Astrocyte (in vitro differentiated cells and primary cell): ENCODE measurements at places on chromosomes 2 and 18.
A peak's percentile ranks its signal among the peaks of the same experiment; 100 is the strongest.

- peak; percentile 79 for DNase-seq
Observed at GRCh38 chr2:159073256-159073655, 104.8 kb downstream of the TANC1 start.

DNA sequence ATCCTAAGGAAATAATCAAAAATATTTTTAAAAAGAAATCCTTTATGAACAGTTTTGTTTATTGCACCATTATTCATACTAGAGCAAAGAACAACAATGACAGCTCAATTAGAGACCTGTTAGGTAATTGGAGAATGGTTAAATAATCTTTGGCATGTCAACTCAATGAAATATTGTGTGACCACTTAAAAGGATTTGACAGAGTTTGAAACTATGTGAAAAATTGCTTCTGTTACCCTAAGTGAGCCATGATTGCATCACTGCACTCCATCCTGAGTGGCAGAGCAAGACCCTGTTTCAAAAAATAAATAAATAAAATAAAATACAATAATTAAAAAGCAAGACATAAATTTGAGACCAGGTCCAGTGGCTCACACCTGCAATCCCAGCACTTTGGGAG lies 66.1 kb upstream of the ATP8B1 start:
- no peak for DNase-seq

DNA sequence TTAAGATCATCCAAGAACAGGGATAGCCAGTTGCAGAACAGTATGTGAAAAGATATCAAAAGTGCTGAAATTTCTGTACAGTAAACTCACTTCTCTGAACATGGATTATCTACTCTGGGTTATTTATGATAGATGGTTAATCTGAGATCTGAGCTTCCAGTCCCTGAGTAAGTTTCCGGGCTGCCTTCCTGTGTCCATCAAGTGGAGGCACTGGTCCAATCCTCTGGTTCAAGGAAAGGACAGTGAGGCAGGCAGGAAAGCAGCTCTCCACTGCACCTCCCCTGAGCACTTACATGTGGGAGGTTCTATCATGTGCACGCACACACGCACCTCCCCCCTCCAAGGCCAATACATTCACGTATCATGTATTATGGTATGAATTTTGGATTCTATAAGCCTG lies 32.5 kb downstream of the GPR45 start:
- DNase-seq, result peak; percentile 57

- no peak for DNase-seq
Observed at GRCh38 chr2:23019476-23019875, 365.5 kb upstream of the KLHL29 start.

DNA sequence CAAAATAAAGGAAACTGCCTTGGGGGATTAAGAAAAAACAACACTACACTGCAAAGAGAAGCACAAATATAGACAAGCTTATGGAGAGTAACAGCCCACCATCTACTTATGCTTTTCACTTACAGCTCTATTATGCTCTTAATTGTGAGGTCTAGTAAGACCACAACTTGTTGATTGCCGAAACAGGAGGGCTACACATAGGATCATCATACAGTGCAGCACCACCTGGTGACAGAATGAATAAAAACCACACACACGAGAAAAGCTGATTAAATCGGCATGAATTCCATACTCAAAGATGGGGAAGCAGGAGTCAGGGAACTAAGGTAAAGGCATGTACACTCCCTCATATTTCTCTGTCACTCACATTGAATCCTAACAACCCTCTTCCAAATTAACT lies 259.2 kb downstream of the IKZF2 start:
- DNase-seq, result peak; percentile 38

- no peak for DNase-seq
Observed at GRCh38 chr18:76977108-76977621, 154.8 kb downstream of the ZNF236 start.

DNA sequence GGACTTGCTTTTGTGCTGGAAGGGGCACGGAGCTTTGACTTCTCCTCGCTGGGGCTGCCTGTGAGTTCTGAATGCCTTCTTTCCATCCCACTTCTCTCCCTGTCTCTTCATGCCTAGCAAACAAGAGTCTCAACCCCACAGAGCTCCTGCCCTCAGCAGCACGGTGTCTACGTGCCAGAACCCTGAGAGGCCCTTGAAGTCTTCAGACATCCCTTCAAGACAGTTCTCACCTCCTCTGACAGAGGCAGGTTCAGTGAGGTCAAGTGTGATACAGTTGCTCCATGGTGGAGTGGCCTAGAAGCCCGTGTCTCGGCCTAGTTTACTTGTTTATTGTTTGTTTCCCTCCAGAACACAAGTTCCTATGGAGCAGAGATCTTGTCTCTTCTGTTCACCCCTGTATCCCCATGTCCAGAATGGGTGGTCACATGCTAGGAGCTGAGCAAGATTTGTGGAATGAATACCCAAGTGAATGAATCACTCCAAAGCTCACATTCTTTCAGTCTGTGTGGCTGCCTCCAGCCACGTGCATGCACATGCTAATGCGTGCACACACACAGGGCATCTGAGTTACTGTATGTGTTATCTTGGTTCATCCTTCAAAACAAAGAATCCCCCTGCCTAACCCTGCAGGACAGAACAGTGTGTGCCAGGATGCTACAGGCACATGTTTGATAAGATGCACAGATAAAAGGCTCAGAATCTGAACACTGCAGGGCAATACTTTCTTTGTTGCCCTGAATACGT lies 391.6 kb downstream of the NBAS start:
- peak; percentile 96 for DNase-seq

GRCh38 chr2:27587025-27587424 lies 4.2 kb downstream of the ZNF512 start:
- no peak for DNase-seq

DNA sequence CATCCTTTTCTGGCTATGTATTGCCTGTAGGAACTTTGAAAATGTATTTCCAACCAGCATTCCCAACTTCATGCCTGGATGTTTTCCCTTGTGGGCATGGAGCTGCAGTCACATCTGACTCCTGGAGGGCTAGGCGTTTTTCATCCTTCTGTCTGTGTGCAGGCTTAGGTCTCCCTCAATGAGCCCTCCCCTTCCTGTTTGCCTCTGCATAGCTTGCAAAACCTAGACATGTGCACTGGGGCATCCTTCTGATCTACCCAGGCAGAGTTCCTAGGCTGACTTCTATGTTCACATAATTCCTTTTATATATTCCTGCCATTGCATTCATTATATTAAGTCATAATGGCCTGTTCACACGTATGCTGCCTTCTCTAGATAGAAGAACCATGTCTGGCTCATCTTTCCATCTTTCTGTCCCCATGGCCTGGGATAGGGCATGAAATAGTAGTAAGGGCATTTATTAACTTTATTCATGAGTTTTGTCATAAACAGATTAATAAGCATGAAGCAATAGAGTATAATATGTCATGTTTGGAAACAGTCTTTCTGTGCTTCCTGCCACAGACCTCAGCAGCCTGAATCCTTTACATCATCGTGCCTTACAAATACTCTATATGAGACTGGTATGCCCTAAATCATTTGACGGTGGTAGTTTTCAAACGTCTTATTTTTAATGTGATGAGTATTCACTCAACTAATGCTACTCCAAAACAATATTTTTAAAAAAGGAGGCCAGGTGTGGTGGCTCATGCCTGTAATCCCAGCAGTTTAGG lies 195.6 kb downstream of the TGIF1 start:
- DNase-seq, result no peak

- peak; percentile 62 for DNase-seq
Observed at GRCh38 chr2:108573061-108573460, 38.8 kb downstream of the LIMS1 start.

- peak; percentile 66 for DNase-seq
Observed at GRCh38 chr18:53906681-53907080, 317.8 kb downstream of the MBD2 start.

DNA sequence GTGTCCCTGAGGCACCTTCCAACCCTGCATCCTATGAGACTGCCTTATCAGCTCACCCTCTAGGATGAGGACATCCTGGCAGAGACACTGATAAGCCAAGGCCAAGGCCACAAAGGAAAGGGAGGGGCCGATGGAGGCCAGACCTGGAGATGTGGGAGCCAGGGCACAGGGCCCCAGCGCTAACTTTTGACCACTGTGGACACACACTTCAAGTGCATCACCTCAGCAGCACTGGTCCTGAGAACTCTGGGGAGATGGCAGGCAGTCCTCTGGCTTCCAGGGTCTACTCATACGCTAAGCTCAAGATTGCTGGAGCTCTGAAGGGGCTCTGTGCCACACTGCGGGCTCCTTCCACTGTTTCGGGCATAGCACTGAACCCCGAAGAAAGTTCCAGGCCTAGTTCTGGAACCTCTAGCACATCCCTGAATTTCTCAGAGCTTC lies 100.2 kb upstream of the ID2 start:
- DNase-seq, result no peak

DNA sequence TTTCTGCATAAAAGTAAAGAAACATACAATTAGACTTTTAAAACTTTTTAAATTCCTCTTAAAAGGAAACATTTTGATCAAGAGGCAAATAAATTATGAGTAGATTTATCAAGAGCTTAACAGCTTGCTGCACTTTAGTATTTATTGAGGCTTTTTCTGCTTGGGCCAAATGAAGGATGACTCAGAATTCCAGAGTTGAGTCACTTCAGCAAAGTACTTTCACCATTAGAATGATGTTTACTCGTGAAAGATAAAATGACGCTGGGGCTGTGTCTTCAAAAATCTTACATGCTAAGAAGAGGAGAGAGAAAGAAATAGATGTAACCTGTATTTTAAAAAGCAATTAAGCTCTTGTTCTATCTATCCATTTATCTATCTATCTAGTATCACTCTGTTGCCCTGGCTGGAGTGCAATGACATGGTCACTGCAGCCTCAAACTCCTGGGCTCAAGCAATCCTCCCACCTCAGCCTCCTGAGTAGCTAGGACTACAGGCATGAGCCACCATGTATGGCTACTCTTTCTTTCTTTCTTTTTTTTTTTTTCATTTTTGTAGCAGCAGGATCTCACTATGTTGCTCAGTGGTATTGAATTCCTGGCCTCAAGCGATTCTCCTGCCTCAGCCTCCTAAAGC lies 75.3 kb upstream of the RIOK3 start:
- peak; percentile 87 for DNase-seq

GRCh38 chr2:112153501-112153900 lies 15.3 kb downstream of the FBLN7 start:
- DNase-seq, result no peak

DNA sequence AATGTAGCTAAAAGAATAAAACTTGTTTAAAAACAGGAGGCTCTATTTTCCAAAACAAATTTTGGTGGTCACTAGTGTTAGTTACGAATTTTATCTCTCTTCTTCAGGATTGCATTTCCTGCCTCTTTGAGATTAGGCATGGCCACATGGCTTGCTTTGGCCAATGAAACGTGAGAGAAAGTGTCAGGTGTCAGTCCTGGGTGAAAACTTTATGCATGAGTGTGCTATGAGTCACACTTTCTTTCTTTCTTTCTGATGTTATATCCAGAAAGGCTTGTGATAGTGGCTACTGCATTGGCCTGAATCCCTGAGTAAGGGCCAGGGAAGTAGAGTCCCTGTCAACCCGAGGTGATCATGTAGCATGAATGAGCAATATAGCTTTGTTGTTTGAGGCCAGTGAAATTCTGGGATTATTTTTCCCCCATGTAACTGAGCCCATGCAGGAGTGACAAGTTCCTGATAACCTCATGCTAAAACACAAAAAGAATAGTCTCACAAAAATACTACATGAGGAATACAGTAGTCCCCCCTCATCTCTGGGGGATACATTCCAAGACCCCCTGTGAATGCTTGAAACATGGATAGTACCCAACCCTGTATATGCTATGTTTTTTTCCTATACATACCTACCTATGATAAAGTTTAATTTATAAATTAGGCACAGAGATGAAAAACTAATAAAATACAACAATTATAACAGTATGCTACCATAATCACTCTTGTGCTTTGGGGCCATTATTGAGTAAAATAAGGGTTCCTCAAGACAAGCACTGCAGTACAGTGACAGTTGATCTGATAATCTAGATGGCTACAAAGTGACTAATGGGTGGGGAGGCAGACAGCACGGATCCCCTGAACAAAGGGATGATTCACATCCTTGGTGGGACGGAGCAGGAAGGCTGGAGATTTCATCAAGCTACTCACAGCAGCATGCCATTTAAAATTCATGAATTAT lies 109.5 kb downstream of the CDC42EP3 start:
- DNase-seq, result peak; percentile 98

GRCh38 chr18:58603375-58604067 lies 25.4 kb downstream of the ALPK2 start:
- DNase-seq, result peak; percentile 83

DNA sequence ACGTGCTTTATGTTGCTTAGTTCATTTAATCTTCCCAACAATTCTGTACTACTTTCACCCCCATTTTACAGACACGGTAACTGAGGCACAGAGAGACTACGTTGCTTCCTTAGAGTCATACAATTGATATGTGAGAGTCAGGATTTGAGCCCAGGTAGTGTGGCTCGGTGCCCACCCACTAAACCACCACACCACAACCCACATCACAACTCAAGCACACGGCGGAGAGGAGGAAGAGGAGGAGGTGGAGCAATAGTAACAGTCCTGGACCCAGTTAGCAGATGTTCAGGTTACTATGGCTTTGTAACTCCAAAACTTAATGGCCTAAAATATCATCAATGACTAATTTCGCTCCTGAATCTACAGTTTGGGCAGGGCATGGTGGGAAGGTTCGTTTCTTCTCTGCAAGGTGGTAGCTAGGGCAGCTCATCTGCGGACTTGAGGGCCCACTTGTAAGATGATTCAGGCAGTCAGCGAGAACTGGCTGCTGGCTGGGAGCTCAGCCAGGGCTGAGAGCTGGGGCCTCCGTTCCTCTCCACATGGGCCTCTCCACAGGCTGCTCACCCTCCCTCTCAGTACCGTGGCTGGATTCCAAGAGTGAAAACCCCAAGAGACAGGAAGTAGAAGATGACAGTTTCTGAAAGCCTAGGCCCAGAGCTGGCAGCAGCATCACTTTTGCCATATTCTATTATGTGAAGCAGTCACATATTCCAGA lies 167.1 kb downstream of the ZFP36L2 start:
- DNase-seq, result peak; percentile 98

DNA sequence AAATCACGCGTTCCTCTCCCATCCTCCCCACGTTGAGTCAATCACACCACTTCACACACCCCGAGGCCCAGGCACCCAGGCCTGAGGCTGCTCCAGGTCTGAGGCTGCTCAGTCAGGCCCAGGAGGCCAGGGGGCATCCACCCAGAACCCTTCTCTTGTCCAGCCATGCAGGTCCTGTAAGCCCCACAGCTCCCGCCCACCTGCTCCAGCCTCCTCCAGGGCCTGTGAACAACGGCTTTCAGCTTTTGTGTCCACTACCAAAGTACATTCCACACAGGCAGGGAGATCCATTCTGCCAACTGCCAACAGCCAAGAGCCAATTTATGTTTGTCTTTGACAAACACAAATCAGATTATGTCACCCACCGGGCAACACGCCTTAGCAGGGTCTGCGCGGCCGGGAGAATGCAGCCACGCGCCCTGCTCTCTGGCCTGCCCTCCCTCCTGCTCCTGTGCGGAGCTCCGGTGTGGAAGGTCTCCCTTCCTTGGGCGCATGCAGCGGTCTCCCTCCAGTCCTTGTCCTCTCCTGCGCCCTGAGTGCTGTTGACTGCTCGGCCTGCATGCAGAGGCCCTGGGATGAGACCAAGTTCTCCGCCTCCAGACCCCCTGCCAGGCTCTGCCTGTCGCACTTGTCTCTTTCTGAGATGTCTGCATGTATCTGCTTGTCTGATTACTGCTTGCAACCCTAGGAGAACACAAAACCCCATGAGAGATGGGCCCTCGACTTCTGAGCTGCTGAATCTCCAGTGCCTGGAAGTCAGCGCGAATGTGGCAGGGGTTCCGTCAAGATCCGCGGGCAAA lies 146.6 kb downstream of the ZNF516 start:
- no peak for DNase-seq

GRCh38 chr2:23939987-23940717 lies at the start of gene UBXN2A:
UBXN2A (plus strand) TSS chr2:23940463; CDS start chr2:23958315, 17,852 bp downstream.
- peak; percentile 63 for DNase-seq
